ENCODE measurements at places on chromosomes 3 and 15.

DNA sequence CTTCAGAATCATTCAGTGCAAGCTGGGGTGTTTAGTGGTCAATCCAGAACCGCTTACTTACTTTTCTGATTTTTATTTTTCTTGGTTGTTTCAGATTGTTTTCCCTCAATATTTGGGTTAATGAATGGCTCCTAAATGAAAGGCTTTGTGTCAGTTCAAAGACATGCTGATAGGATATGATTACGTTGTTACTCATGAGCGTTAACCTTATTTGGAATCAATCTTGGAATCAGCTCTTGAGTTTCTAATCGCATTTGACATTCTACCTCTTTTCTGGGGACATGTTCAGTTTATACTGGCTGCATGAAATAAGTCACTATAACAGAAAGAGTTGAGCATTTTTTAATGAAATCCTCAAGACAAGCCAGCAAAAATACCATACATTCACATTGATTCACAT is 50.2 kb downstream of the ATP11B start:
- DNase-seq: no peak

GRCh38 chr15:27870320-27870719 is 228.8 kb downstream of the OCA2 start:
- no peak for DNase-seq

- DNase-seq: no peak
These were observed 29.1 kb upstream of the VIPR1 start for GRCh38 chr3:42473083-42473932.

DNA sequence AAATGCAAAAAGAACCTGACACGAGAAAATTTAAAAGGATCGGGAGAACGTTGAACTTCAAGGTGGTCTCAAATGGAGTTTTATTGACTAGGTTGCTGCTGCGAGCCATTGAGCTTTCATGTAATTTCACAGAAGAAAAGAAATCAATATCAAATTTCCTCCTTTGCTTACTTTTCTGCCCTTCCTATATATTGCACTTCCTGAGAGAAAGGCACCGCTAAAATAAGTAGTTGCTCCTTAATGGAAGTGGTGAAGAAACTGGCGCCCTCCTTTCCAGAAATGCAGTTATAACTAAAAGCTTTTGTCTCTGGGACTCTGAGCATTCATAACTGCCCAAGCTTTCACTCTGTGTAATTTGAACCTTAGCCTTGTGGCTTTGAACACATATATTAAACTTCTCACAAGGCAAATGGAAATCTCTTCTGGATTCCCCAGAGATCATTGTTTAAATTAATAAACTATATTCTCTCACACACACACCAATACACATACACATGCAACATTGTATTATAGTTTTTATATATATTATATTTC is 13.4 kb downstream of the EID1 start:
- DNase-seq: no peak

GRCh38 chr3:145698250-145698649 is 462.7 kb downstream of the PLOD2 start:
- DNase-seq: no peak

GRCh38 chr3:100581650-100582049 is 27.8 kb upstream of the ADGRG7 start:
- DNase-seq: no peak

GRCh38 chr3:52226229-52226817 is 878 bp upstream of the TLR9 start:
- DNase-seq: no peak

DNA sequence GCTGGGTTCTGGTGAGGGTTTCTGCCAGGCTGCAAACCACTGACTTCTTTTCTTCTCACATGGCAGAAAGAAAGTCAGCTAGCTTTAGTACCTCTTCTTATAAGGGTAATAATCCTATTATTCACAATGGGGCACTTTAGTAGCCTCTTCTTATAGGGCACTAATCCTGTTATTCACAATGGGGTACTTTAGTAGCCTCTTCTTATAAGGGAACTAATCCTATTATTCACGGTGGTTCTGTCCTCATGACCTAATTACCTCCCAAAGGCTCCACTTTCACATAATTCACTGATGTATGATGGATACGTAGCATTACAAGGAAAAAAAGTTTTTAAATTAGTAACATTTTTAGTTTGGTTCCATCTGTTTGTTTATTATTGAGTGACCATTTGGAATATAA is 671.3 kb downstream of the NSUN3 start:
- DNase-seq: no peak

DNA sequence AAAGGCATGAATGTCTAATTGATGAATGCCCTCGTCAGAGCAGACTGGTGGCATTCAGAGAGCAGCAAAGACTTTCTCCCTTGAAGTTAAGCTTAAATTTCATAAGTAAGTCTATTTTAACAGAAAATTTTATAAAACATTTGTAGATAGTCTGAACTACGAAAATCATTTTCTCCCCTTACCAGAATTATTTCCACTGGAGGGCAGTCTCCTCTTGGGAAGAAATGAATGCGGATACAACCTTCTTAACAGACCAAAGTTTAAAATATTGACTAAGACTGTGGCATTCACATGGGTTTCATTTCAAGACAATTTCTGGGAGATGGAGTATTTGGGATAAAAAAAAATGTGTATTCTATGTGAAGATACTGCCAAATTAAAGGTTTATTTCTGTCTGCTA is 669.0 kb downstream of the FHIT start:
- DNase-seq: no peak

DNA sequence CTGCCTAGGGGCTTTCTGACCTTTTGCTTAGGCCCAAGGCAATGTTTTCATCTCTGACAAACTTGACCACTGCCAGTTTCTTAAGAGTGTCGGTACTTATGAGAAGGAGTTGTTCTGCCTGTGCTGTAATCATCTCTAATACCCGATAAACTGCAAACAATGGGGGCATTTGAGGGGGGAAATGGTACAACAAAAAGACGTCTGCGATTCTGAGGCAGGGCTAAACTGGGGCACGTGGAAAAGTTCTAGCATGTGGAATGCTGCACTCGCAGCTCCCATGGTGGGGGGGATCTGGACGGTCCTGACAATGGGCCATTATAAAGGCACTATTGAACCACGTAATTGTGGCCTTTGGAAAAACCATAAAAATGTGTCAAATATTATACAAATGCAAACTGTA is 73.1 kb upstream of the SAMMSON start:
- DNase-seq: no peak

- no peak for DNase-seq
These were observed 32.6 kb downstream of the SEMA7A start for GRCh38 chr15:74400915-74401757.

- DNase-seq: no peak
These were observed 47.9 kb upstream of the SYNM start for GRCh38 chr15:99057020-99057419.

DNA sequence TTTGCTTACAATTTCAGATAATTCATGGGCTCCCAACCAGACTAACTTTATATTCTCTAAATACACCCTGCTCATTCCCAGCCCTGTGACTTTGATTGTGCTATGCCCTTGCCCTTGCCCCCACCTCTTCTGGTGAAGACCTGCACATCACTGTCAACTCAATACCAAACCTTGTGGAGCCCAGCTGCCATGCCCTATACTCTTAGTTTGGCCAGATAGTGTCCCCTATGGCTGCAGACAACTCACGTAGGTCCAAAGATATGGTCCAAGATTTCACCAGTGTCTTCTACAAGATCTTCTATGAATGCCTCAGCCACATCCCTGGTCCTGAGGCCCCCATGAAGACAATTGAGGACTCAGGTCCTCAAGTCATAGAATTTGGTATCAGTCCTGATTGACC is 118.3 kb upstream of the EIF1B start:
- DNase-seq: no peak

DNA sequence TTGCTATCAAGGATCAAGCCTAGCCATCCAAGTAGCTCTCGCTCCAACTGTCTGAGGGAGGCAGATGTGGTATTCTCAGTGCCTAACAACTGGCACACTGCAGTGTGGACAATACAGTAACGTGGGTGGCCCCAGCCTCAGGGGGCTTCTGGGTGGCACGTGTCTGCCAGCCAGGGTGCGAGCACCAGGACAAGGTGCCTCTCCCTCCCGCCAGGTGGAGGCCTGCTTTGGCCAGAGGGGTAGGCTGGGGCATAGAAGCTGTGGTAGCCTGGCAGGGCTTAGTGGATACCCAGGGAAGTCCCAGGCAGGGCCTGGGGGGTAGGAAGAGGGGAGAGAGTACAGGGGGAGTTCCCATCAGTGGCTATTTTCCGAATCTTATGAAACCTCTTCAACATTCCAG is 234.0 kb downstream of the PLCL2 start:
- no peak for DNase-seq

DNA sequence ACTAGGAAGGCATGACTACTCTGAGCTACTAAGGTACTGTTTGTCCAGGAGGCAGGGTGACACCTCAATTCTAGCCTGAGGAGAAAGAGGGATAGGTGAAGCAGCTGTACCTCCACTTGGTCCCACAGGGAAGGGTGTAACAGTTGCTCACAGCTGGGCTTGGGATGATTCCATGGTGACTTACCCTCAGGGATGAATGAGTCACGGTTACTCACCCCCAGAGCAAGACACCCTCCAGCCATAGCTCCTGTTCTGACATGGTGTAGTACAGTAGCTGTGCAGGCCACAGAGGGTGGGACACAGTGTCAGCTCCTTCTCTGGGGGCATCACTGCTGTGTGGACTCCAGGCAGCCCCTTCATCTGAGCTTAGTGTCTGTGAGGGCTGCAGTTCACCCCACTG is 868.6 kb upstream of the SEMA6D start:
- no peak for DNase-seq

GRCh38 chr3:12993517-12994356 is 79.5 kb downstream of the IQSEC1 start:
- DNase-seq: no peak

- DNase-seq: no peak
These were observed 129.4 kb downstream of the CACNA2D3 start for GRCh38 chr3:54251705-54252104.

GRCh38 chr3:47577583-47578118 is 1.0 kb downstream of the CSPG5 start:
- no peak for DNase-seq

DNA sequence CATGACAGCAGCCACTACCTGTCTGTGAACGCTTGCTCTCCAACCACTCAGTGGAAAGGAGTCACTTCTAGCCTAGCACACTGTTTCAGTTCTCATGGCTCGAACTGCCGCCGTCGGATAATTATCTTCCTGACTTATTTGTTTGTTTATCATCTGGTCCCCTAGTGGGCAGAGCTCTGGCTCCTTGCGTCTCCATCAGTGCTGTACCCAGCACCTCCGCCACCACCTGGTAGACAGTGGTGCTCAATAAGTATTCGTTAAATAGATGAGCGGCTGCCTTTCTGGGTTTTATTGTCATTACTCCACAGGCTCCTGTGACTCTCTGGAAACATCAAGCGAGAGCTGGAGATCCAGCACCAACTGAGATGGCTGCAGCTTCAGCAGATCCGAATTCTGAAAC is 297.5 kb downstream of the NTRK3 start:
- no peak for DNase-seq

DNA sequence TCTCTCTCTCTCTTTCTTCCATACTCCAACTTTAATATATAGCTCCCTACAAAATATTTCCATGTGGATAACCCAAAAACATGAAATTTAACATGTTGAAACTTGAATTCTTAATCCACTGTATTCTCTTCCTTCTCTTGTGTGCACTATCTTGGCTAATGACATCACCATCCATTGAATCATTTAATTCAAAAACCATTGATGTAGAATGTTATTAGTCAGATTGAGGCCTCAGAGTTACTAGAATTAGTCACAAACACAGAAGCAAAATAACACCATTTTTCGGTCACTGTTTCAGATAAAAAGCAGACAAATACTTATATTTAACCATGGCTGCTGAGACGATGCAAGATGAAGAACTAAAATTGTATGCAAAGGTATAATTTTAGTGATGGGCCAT is 256.9 kb upstream of the LRRC3B start:
- DNase-seq: no peak

GRCh38 chr3:121491683-121492320 is 54.0 kb downstream of the POLQ start:
- no peak for DNase-seq

GRCh38 chr15:101055411-101055810 is 136.3 kb downstream of the LRRK1 start:
- no peak for DNase-seq

GRCh38 chr3:100252001-100252400 is 8.8 kb upstream of the TBC1D23 start:
- DNase-seq: no peak

DNA sequence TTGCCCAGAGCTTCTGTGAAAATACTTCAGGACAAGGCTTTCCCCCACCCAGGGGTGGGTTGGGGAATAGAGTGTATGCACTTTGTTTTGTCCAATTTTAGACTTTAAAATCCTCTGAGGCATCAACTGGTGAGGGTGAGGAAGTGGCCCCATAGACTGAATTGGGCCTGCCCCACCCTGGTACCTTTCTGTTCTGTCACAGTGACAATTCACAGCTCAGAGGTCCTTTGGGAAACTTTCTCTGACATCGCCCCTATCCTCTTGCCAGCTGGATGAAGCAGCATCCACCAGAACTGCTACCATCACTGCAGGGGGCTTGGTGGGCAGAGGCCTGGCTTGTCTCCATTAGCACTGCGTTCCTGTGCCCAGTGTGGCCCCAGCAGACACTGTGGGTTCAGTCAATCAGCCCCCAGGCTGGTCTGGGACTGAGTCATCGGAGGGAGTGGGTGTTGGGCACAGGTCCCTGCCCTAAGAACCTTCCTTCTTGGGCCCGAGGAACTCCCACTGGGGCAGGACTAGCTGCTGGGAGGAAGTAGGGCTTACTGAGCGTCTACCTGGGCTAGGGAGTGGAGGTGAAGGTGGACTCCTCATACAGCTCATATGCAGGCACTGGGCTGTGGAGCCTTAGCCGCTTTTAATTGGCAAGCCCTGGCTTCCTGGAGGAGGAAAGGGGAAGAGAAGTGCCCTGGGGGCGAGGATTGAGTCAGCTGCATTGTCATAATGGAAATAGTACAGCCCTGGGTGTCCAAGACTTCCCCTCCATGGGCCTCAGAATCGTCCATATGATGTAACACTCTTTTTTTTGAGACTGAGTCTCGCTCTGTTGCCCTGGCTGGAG is 1.5 kb upstream of the PPM1M start:
- no peak for DNase-seq

DNA sequence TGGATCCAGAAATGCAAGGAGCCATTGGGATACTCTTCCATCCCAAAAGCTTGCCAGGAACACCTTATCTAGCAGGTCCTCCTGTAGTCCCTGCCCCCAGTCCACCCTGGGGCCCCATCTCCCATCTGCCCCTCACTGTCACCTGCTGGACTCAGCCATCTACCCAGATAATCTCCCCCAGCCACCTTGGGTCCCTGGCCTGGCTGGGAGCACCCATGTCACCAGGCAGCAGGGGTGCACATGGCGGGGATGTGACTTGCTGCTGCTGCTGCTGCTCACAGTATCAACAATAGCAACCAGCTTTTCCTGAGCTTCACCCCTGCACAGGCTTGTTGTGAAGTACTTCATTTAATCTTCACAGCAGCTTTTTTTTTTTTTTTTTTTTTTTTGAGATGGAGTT is 12.6 kb downstream of the PTH1R start:
- DNase-seq: no peak

All from esophagus squamous epithelium (tissue), 5 donors.